ENCODE measurements at places on chromosomes 7 and 10. TPM values are rescaled to one million over a fixed set of nuclear protein-coding genes. Genes with fewer than 3 reads are reported as not detected.

NOS3 gene
- polyA plus RNA-seq = 0.51 TPM

- DNase-seq = no peak
Observed at GRCh38 chr7:133730360-133730759, 396.8 kb upstream of the LRGUK start.

ST7 gene
- polyA plus RNA-seq = 16.4 TPM

GRCh38 chr7:132412435-132412834 lies 163.8 kb downstream of the PLXNA4 start:
- DNase-seq = no peak

- peak; percentile 11 for DNase-seq
Observed at GRCh38 chr7:139284252-139284896, 53.3 kb downstream of the UBN2 start.

DNA sequence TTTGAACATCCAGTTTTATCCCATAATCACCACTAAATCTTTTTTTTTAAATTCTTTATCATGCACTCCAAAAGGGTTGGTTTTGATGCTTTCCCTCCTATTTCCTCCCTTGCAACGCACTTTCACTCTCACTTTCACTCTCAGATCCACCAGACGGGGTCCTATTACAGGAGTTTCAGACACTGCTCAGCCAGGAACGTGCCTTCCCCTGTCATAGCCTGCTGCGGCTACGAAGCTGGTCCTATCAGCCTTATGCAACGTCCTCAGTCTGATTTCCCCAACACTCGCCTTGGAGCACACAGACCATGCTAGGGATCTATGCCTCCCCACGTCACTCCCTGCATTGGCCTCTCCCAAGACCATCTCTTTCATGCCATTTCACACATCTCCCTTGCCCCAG lies 23.4 kb downstream of the ZPBP start:
- DNase-seq = no peak

GRCh38 chr7:31101544-31101943 lies 49.4 kb downstream of the ADCYAP1R1 start:
- no peak for DNase-seq

DNA sequence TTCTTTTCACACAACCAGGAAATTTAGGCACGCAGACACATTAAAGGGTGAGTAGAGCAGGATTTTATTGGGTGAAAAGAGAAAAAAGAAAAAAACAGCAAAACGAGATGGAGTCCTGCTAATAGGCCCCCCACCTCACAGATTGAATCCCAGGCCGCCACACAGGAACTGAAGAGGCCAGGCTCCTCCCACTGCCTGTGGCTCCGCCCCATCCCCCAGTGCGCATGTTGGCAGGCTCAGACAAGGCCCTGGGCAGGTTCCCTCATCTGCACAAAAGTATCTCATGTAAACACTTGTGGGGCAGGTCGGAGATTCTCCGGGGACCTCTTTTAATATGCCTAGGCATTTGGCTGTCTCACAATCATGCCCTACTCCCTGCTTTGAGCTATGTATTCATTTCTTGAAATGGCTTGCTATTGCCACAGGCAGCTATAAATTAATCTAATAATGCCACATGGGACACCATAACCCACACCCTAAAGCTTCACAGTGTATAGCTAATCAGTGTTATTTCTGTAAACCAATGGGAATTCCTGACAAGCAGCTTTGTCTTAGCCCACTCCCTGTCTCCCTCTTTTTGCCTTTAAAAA lies 76.2 kb upstream of the KIF5B start:
- DNase-seq = no peak

- DNase-seq = no peak
Observed at GRCh38 chr7:131052285-131052904, 275.3 kb upstream of the MKLN1 start.

- DNase-seq = no peak
Observed at GRCh38 chr10:11305825-11306593, 288.3 kb downstream of the CELF2 start.

SPDYE3 gene
- 0.04 TPM for polyA plus RNA-seq

GRCh38 chr7:10584886-10585285 lies 388.8 kb upstream of the PHF14 start:
- DNase-seq = no peak

AKR1D1 gene
- not detected for polyA plus RNA-seq

DNA sequence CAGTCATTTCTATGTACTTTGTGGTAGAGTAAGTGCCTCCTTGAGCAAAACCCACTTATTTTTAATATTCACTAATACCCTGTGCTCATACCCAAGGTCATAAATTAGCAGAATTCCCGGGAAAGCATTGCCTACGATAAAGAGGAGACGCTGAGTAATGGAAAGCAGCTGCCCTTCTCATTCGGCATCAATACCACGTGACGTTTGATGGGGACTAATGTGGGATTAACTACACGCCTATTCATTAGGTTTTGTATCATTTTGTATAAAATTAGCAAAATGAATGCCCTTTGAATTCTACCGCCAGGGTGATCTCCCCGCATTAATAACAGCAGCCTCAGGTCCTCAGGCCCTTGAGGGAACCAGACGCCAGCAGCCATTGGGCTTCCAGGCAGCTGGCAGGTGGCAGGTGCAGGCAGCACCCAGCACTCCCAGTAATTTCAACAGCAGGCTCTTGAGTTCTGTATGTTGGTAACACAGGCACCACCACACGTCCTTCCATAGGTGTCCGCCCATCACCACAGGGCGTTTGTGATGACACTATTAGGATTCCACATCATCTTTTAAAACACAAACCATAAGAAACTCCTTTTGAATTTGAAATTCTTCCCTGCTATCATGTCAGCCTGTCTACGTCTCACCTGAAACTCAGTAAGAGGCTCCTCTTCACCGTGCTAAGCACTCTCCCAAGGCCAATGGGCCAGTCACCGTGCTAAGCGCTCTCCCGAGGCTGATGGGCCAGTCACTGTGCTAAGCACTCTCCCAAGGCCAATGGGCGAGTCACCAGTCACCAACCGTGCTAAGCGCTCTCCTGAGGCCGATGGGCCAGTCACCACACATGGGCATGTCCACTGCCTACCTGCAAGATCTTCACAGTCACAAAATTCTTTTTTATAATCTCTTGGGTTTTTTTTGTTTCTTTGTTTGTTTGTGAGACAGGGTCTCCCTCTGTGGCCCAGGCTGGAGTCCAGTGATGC lies 509.4 kb downstream of the PTPRN2 start:
- DNase-seq = no peak

DNA sequence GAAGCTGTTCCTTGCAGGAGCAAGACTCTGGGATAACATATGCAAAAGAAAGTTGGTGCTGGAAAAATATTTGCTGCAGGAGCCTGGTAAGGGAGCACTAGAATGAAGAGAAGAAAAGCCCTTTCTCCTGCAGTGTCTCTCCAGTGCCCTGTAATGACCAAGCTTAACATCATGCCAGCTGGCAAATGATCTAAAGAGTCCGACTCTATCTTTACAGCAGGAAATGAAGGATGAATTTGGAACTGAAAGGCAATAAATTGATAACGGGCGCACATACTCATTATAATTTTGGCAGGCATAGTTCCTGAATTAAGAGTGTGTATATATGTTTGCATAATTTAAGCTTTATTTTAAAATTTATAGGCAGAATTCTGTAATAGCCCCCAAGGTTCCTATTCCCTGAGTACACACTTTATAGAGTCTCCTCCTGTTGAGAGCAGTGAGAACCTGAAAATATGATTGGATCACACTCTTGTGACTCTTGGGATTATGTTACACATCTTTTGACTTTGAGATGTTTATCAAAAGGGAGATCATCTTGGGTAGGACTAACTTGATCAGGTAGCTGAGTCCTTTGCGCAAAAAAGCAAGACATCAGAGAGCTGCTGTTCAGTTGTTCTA lies 299.0 kb upstream of the MBL2 start:
- no peak for DNase-seq

DNA sequence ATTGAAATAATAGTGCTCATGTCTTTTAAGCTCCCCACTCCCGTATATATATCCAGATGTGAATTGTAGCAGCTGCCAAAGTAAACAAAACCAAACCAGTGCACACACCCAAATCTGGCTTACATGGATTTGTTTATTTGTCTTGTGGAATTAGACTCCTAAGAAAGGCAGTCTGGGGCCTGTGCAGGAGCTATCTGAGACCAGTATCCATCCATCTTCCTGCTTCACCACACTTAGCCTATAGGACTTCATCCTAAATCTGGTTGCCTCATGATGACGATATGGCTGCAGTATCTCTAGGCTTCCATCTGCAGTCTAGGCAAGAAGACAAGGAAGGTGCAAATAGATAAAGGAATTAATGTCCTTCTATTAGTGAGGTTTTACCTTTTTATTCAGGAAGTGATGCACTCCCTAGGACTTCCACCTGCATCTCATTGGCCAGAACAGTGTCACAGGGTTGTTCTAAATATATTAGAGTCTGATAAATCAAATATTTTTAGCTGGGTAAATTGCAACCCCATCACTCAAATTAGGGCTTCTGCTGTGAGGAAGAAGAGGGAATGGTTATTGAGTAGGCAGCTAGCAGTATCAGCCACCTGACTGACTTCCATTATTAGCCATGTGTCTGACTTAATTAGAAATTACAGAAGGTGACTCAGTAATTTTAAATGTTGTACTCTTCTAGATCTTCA lies 6.0 kb downstream of the WIPF3 start:
- DNase-seq = no peak

- no peak for DNase-seq
Observed at GRCh38 chr10:101310529-101311184, 43.3 kb upstream of the BTRC start.

ENKUR gene
- 0.30 TPM for polyA plus RNA-seq

GRCh38 chr10:36578306-36578705 lies 547.1 kb upstream of the ANKRD30A start:
- DNase-seq = no peak

BRAF gene
- 5.9 TPM for polyA plus RNA-seq

- no peak for DNase-seq
Observed at GRCh38 chr7:81761821-81762220, 8.0 kb downstream of the HGF start.

GHITM gene
- polyA plus RNA-seq = 220 TPM

- no peak for DNase-seq
Observed at GRCh38 chr10:131959841-131960240, 21.9 kb downstream of the BNIP3 start.

PODXL gene
- polyA plus RNA-seq = 33.6 TPM

DNA sequence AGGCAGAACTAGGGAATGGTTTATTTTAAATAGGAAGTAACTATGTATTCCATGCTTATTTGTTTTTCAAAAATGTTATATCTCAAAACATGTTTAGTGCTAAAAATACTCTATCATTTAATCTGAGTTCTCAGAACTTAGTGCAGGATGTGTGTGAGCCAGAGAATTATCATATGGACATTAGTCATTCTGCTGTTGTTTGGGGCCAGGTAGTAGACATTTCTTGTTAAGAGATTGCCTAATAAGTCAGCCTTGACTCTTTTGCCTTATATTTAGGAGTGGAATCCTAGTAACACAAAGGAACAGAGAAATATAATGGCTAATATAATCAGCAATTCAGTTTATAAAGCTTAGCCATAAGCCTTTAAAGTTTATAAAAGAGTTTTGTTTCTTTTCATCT lies 149.8 kb downstream of the CCSER2 start:
- DNase-seq = no peak

- no peak for DNase-seq
Observed at GRCh38 chr7:6032641-6033040, 1.5 kb downstream of the ANKRD61 start.

All from A549 (cell line).